ENCODE measurements at places on chromosomes 11 and 22. TPM values are rescaled to one million over a fixed set of nuclear protein-coding genes. Genes with fewer than 3 reads are reported as not detected.

The OR52I1 gene
- total RNA-seq = not detected

The ZNRD2 gene
- total RNA-seq = 37.9 TPM

The RAPSN gene
- 0.40 TPM for total RNA-seq

The HEPHL1 gene
- total RNA-seq = not detected

The TPBGL gene
- total RNA-seq = under 0.01 TPM

The FAM227A gene
- 1.1 TPM for total RNA-seq

The C11orf16 gene
- not detected for total RNA-seq

The LIF gene
- 46.1 TPM for total RNA-seq

The MS4A12 gene
- total RNA-seq = not detected

The H19 gene
- total RNA-seq = 65.2 TPM

The ENTHD1 gene
- total RNA-seq = not detected

The CYTH4 gene
- 0.36 TPM for total RNA-seq

The SPI1 gene
- not detected for total RNA-seq

The TMPRSS4 gene
- not detected for total RNA-seq

The KRTAP5-7 gene
- total RNA-seq = not detected

The LUZP2 gene
- 0.07 TPM for total RNA-seq

The CCDC87 gene
- 0.56 TPM for total RNA-seq

The ANGPTL5 gene
- not detected for total RNA-seq

The CELSR1 gene
- total RNA-seq = 2.0 TPM

The TTC38 gene
- total RNA-seq = 20.8 TPM

The MPZL3 gene
- 0.59 TPM for total RNA-seq

The TBCEL gene
- 30.7 TPM for total RNA-seq
